Stimulated activated CD4-positive, alpha-beta T cell treated with anti-CD3 and anti-CD28 coated beads, TNF-alpha, amount 100 ng/mL, for 48 hours (primary cell): ENCODE measurements at places on chromosomes 3 and 15.

GRCh38 chr15:31478702-31479221 lies 152.1 kb downstream of the KLF13 start:
- DNase-seq = no peak

- DNase-seq = no peak
These were observed 51.5 kb upstream of the MEF2A start for GRCh38 chr15:99514306-99514705.

DNA sequence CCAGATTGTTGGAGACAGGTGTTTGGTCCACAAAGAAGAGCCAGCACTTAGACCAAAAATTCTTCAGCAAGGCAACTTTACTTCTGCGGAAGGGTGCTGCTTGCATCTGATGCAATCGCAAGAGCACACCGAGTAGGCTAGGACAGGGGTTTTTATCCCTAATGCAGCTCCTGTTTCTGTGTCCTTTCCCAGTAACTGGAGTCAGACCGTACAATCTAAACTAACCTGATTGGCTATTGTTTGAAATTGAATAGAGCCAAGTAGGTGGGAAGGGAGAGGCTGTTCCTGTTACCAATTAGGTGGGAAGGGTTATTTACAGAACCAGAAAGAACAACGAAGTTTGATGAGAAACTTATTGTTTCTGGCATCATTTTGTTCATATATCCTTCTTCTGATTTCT lies 77.6 kb downstream of the CHCHD4 start:
- no peak for DNase-seq

- DNase-seq = no peak
These were observed 189.1 kb downstream of the FAM43A start for GRCh38 chr3:194874783-194875182.

DNA sequence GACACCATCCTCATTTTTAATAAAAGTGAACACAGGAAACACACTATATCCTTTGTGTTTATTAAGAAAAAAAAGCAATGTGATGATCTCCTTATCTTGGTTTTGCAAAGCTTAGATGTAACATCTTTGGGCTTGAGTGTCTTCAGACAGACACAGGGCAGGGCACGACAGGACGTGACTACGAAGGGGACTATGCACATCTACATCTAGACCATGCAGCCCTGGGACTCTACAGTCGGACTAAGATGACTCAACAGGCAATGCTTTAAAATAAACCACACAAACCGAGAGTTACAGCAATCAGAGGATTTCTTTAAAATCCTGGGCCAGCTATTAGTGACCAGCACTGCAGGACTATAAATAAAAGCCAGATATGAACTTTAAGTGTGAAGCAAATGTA lies 22.8 kb upstream of the TM2D3 start:
- DNase-seq = no peak

DNA sequence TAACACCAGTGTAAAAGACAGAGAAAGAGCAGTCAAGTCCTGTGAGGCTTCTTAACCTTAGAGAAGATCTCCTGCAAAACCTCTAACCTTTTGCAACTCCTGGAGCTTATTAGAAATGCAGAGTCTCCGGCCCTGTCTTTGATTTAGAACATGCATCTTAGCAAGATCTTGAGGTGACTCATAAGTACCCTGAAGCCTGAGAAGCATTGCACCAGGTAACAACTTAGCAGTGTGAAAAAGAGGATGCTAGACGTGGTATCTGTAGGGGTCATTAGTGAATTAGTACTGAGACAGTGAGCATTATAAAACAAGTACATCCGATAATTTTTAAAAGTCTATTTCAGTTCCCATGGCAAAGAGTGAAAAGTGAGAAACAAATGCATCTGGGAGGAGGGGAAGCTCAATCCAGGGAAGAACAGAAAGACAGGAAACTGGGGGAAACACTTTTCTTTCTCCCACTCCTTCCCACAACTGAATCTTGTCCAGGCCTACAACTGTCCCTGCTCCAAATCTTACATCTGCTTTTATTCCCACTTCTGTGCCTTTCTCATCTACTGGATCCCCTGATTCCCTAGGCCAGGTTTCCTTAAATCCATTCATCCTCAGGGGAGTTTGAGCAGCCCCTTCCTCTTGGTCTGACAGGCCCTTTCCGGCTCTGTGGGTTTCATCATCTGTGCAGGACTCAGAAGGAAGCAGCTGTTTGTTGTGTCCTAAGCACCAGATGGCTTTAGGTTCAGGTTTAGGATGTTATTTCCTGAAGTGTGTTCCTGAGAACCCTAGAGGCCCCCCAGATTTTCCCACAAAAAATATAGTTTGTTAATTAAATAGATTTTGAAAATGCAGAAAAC lies 128.1 kb upstream of the IL12A start:
- no peak for DNase-seq

DNA sequence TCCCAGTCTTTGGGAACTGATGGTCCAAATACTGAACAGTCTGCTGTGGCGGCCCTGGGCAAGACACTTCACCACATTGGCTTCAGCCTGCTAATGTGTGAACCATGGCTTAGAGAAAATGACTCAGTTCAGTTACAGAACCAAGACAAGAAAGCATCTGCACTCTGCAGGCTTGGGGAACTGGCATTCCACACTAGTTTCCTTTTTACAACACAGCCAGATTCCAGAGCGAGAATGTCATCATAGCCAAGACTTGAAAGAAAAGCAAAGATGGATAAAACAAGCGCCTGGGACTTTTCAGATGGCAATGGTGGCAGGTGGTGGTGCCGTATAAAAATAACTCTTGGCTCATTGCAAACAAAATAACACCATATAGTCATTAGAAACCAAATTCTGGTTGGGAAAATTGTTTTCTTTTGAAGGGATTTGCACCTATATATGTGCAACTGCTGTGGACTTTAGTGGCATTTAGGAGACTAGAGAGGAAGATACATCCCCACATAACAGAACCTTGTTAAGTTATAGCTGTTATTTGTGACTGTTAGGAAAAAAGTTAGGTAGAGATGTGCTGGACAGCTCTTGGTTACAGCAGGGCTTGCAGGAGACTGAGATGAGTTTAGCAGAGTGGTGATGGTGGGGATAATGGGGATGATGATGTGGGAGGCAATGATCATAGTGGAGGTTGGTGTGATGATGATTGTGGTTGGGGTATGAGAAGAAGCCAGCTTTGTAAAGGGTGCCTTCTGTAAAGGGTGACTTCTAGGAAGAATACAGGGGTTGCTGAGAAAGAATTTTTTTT lies 273.6 kb downstream of the THRB start:
- no peak for DNase-seq

DNA sequence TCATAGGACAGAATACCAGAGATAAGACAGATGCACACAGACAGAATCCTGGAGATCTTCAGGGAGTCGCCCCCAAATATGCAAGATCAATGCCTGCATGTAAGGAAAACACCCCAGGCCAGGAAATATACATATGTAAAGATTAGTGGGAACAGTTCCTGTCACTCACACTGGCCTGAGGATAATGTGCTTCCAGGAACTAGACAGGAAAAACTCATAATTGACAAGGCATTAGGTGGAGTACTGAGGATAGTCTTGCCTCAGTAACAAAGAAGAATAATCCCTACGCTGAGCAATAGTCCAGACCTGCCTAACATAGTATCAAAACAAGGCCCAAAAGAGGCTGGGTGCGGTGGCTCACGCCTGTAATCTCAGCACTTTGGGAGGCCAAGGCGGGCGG lies 20.4 kb upstream of the B4GALT4 start:
- no peak for DNase-seq

GRCh38 chr3:141380279-141380678 lies 12.0 kb downstream of the ZBTB38 start:
- DNase-seq = no peak

DNA sequence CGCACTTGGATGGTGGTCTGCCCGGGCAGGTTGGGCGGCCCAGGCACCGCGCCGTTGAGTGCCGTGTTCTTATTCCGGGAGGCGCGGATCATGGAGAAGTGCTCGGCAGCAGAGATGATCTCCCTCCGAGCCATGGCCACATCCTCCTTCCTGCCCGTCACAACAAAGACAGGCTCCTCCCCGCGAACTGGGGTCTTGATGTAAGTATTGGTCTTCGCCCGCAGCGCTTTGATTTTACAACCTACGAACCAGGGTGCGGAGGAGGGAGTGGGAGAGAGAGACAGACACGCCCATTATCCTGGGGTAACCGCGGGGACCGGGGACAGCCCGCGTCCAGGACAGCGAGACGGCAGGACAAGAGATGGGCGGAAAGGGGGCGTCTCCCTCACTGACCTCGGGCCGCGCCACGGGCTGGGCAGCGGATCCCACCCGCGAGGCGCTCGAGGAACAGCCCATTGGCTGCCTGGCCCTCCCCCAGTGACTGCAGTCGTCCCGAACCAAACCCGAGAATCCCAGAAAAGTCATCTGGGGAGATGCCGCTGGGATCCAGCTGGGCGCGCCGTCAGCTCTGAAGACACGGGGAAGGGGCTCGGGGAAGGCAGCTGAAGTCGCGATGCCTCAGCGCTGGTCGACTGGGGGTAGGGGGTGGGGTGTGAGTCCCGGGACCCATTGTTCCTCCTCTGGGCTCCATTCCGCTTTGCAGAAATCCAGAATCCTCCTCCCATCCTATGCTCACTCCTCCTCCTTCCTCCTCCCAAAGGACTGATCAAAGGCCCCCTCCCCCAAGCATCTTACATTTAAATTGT lies 1.2 kb downstream of the MEX3B start:
- no peak for DNase-seq

DNA sequence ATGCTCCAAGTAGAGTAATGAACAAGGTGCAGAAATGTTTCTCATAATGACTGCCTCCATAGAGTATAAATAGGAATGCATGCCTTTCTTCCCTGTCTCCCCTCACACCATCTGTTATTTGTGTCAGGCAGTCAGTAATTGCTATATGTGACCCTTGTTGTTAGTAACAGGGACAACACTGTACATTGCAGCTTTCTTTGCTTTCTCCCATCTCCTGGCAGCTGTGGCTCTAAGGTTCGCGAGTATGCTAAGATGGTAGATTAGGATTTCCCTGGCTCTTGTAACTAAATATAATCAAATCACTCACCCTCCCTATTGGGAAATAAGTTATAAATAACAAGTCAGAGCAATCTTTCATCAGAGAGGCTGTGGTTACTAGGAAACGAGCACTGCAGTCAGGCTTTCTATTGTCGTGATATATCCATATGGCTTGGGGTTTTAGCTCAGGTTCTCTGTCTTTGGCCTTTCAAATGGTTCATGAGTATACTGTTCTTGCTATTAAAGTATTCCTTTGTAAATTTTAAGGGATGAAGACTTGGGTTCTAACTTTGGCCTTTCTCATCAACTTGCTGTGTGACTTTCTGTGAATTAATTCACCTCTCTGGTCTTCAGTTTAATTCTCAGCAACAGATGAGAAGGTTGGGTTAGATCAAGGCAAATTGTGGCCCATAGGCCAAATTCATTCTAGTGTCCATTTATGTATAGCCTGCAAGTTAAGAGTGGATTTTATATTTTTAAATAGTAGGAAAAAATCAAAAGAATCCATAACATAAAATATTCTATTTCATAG lies 8.1 kb upstream of the MINDY4B start:
- DNase-seq = no peak

DNA sequence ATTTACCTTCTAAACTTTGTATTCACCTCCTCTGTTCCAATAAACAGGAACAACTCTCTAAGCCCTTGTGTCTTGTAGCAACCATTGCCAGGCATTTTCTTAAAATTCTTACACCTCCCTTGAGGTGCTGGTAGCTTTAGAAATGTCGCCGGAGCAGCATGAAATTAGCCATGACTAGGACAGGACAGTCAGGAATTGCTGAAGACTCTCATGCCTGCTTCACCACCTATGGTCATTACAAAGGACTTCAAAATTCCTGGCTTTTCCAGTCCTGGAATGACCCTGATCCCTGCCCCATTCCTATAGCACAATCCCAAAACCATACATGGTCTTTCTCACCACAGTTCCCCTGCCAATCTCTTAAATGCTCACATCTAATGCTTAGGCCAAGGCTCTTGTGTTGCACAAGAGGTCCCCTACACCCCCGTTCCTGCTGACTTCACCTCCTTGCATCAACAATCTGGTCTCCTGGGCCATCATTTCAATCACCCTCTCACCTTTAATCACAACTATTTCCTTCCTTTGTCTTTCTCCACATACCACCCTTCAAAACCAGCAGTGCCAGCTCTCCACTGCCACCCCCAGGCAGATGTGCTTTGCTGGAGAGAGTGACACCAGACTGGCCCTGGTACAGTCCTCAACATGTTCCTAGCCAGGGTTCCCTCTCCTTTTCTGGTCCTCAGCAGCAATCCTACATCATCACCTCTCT lies 113.2 kb upstream of the TJP1 start:
- DNase-seq = no peak

DNA sequence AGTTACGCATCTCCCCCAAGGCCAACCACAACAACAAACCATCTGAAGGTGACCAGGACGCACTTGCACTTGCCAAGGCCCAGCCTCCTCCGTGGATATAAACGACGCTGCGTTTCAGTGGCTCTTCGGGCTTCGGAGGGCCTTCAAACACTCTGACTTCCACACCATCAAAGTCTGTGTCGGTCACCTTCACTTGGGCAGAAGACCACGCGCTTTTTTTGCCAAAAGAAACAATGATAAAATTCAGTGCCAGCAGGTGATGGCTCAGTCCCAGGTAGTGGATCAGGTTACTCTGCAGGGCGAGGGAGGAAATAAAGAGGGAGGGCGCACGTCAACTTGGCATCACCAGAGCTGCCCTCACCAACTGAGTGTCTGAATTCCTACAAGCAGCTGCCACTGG lies 63.0 kb downstream of the NCEH1 start:
- DNase-seq = no peak

GRCh38 chr15:64897345-64897985 lies 14.2 kb upstream of the ANKDD1A start:
- no peak for DNase-seq

- no peak for DNase-seq
These were observed 80.4 kb downstream of the ADAM10 start for GRCh38 chr15:58669108-58669507.

DNA sequence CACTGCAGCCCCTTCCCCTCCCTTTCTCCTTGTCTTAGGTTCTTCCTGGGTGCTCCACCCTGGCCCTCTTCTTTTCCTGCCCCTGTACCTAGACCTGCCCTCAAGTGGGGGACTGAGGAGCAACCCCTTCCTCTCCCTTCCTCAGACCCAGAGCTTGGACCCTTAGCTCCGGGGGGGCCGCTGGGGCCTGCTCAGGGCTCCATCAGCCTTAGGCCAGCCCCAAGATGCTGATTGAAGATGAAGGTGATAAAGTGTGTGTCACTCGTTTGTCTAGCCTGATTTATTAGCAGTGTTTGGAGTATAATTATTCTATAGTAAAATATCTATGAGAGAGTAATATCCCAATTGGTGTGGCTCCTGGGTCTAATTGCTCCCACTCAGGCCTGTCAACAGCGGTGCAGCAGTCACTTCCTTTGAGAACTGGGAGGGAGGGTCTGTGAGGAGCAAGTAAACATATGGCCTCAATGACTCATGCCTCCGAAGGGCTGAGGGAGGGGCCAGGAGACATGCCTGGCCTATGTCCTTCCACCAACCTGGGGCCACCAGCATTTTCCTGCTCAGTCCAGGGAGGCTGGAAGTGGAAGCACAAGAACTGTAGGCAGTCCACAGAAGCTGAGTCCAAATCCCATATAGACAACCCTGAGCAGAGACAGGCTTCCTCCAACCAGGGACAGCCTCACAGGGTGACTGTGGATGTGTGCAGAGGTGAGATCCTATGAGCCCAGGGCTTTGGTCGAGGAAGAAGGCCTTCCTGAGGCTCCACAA lies 123.2 kb downstream of the DNAJB8 start:
- DNase-seq = no peak
